ENCODE measurements at places on chromosomes 2 and 18.

DNA sequence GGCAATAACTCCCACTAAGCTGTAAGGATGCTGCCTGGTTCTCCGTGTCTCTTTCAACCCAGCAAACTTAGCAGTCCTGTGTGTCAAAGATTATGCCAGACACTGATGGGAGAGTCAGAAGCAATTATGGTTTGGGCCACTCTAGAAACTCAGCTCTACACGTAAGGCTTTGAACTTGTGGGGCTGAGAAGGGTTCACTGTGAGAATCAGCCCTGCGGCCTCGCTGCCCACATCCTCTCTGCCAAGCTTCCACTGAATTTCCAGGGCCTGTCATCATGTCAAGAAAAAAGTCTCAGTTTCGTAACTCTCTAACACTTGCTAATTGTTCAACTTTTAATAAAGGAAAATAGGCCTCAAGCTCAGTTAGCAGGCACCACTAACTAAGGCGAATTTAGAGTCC, 308.8 kb upstream of the LYPD1 start:
- no peak overlapping the region for H3K27ac ChIP-seq
- H3K4me3 ChIP-seq, result no peak overlapping the region
- no peaks in the 10 kb centered on the region for H3K27me3 ChIP-seq
- no peaks in the 10 kb centered on the region for H3K4me1 ChIP-seq
- H3K36me3 ChIP-seq, result no peaks in the 10 kb centered on the region
- no peak for DNase-seq

- peaks cover 13% of the 10 kb centered on the region for H3K27me3 ChIP-seq
- H3K4me1 ChIP-seq, result peaks cover 16% of the 10 kb centered on the region
- H3K36me3 ChIP-seq, result peaks cover 3% of the 10 kb centered on the region
- H3K27ac ChIP-seq, result no peak overlapping the region
- no peak for DNase-seq
Observed at GRCh38 chr18:12410081-12410481, 2.4 kb downstream of the PRELID3A start.

GRCh38 chr2:20616341-20616871, 34.5 kb downstream of the HS1BP3 start:
- H3K36me3 ChIP-seq, result peaks cover 2% of the 10 kb centered on the region
- no peaks in the 10 kb centered on the region for H3K4me1 ChIP-seq
- H3K27me3 ChIP-seq, result no peaks in the 10 kb centered on the region
- H3K27ac ChIP-seq, result no peak overlapping the region
- H3K4me3 ChIP-seq, result no peak overlapping the region
- DNase-seq, result no peak

DNA sequence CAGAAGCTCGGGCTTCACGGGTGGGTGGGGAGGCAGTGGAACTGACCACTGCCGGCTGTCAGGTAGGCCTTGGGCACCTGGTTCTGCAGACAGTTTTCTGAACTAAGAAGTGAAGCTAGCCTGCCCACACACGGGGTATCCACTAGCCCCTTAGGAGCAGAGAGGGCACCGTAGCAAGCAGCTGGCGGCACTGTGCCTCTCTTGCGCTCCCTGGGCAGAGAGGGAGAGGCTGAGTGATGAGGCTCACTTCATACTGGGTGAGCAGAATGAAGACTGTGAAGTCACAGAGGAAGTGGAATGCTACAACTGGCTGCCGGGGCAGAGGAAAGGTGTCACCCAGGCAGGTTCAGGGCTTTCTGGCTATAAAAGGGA, 753 bp downstream of the ITPRIPL1 start:
- peaks cover 42% of the 10 kb centered on the region for H3K36me3 ChIP-seq
- peaks cover 3% of the 10 kb centered on the region for H3K27me3 ChIP-seq
- DNase-seq, result peak; percentile 37

- no peak overlapping the region for H3K4me3 ChIP-seq
- no peaks in the 10 kb centered on the region for H3K4me1 ChIP-seq
- peaks cover 10% of the 10 kb centered on the region for H3K36me3 ChIP-seq
- H3K27ac ChIP-seq, result no peak overlapping the region
- H3K27me3 ChIP-seq, result no peaks in the 10 kb centered on the region
Observed at GRCh38 chr2:203164311-203164935, 74.4 kb upstream of the CYP20A1 start.

- H3K36me3 ChIP-seq, result peaks cover 13% of the 10 kb centered on the region
- no peaks in the 10 kb centered on the region for H3K4me1 ChIP-seq
- H3K4me3 ChIP-seq, result no peak overlapping the region
Observed at GRCh38 chr18:21820033-21820810, 79.6 kb downstream of the MIB1 start.

All from activated naive CD8-positive, alpha-beta T cell treated with anti-CD3 and anti-CD28 coated beads for 36 hours (primary cell).